ENCODE measurements at places on chromosomes 1 and 21.

- DNase-seq, result no peak
These were observed 11.8 kb downstream of the TNR start for GRCh38 chr1:175731581-175731980.

- DNase-seq, result no peak
These were observed 55.1 kb downstream of the KIF26B start for GRCh38 chr1:245209658-245210435.

GRCh38 chr1:14698314-14698713, 99.8 kb downstream of the KAZN start:
- no peak for DNase-seq

DNA sequence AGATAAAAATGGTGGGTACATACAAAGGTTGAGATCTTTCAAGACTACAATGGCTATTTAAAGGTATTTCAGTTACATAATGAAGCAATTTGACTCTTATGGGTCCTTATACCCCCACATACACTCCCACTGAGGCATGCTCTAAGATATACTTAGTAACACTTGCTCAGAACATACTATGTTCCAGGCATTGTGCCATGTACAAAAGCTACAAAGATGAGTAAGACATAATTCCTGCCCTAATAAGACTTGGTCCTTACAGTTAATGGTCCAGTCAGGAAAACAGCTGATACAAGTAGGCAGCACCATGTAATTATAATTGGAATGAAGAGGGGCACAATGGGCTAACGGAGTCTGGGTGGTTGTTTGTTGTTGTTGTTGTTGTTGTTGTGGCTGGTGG, 166.7 kb upstream of the BEND5 start:
- DNase-seq, result no peak

DNA sequence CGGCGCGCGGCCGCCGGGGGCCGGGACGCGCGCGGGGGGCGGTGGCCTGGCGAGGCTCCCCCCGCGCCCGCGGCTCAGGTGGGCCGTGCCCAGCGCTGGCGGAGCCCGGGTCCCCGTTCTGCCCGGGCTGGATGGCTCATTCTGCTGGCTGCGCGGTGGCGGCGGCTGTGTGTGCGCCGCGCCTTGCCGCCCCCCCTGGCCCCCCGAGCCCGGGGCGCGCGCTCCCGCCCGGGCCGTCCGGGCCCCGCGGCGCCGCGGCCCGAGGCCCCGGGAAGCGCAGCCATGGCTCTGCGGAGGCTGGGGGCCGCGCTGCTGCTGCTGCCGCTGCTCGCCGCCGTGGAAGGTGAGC, at the start of gene EPHB2:
Gene EPHB2, plus strand, starts transcription at position 139 of the 349 bp plus-strand sequence. Its CDS starts 144 bp downstream, at position 283.
- no peak for DNase-seq

DNA sequence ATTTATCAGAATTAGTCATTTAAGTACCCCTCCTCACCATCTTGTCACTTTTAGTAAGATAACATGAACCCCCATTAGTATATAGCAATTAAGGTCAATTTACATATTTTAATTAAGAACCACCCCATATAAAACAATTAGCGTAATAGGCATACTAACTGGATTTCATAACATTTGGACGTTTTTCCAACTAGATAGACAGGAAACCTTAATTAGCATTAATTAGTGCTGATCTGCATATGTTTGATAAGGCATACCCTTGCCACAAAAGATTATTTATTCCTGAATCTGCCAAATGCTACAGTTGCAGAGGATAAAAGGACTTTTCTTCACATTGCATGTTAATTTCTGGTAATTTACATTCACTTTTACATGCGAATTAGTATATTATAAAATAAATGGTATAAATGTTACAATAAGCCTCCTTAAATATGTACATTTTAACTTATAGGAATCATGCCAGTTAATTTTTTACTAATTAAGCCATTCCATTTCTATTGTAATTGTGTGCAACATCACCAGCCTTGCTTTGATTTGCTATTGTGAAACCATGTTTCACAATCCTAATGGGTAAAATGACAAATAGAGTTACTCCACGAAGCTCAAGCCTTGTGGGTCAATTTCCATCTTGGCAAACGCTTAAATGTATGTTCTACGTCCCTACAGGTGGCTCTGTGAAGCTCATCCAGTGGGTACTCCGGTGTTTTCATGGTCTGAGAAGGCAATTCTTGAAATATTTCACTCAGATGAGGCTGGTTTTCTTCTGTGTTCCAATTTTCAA, 469.6 kb downstream of the DPYD start:
- DNase-seq, result no peak

DNA sequence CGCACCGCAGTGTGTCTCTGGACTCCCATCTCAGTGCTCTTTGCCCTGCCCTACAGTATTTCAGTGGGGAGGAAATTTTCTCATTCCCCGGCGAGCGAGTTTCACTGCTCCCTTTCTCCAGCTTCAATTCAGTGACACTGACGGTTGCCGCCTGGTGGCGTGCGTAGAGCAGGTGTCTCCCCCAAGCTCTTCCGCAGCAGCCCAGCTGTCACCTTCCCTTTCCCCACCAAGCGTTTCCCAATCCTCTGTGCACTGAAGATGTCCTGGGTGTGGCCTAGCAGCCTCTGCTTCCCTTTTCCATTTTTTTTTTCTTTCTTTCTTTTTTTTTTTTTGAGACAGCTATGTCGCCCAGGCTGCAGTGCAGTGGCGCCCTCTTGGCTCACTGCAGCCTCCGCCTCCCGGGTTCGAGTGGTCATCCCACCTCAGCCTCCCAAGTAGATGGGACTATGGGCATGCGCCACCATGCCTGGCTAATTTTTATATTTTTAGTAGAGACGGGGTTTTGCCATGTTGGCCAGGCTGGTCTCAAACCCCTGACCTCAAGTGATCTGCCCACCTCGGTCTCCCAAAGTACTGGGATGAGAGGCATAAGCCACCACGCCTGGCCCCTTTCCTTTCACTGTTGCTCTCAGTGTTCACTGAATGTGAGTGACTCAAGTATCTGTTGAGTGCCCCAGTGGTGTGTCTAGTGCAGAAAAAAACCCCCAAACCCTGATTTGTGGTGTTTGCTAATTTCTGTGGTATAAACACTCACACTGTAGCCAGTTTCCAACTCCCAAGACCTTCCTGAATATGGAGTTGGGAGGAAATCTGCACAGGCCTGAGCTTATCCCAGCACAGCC, 30.1 kb downstream of the TNFRSF1B start:
- no peak for DNase-seq

DNA sequence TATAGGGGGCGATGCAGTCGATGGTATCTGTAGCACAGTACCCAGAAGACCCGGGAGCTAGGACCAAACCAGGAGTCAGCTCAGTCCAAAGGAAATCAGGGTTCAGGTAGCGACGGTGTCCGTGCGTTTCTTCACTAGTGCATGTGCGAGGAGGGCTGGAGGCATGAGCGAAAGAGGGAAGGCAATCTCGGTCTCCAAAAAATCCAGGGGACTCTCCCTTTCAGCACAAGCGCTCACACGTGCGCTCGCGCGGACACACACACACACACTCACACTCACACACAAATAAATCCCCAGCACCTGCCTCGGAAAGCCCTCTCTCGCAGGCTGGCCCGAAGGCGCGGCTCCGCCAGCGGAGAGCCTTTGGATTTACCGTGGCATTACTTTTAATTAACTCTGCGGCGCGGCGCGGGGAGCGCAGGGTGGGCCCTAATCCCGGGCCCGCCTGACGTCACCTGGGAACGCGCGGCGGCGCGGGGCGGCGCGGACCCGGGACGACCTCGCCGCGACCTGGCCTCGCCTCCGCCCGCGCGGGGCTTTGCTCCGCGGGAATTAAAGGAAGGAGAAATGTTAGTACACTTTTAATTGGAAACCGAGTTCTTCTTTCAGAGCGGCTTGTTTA, 121.2 kb downstream of the LMX1A start:
- no peak for DNase-seq

GRCh38 chr21:46572850-46573249, 32.0 kb downstream of the S100B start:
- no peak for DNase-seq

GRCh38 chr1:174309490-174309889, 138.3 kb upstream of the GPR52 start:
- no peak for DNase-seq

- peak; percentile 68 for DNase-seq
These were observed 172.0 kb downstream of the CDC7 start for GRCh38 chr1:91672601-91673161.

DNA sequence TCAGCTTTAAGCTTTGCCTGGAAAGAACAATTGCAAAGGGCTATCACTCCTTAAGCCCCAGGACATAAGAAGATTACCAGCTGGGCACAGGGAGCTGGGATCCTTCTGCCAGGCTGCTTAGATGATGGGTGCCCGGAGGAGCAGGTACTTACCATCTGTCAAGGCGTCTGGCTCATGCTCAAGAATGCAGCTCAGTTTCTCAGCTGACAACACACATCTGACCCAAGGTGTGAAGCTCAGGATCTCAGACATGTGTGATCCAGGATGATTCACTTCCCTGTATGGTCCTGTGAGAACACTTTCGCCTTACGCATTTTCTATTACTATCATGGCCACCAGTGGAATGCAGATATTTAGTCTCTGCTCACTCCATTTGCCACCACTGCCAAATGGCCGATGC, 14.7 kb upstream of the DISC1 start:
- DNase-seq, result no peak

GRCh38 chr1:181036107-181036836, 2.5 kb downstream of the MR1 start:
- DNase-seq, result no peak

DNA sequence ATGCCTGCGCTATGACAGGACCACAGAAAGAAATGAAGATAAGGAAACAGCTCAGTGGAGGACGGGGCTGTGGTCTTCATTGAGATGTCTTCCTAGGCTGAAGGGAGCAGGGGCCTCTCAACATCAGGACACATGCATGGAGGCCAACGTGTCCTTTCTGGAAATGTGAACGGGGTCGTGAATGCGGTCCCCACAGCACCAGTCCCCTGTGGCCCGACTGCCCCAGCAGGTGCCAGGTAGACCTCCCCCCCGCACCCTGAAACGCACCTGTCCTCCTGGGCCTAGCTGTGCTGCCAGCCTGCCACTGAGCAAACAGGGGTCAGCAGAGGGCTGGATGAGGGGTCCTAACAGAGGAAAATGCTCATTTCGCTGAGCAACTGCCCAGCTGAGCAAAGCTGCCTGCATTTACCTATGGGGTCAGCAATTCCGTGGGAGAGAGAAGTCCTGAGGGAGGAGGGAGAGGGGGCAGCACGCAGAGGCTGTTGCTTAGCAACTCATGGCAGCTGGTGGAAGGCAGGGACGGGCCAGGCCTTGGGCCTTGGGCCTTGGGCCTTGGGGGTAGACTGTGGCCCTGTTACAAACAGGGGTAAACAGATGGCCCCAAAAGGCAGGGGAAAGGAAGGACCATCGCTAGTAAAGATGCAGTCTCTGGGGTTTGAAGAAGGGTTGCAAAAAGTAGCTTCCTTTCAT, 77.4 kb downstream of the NPHP4 start:
- DNase-seq, result no peak

DNA sequence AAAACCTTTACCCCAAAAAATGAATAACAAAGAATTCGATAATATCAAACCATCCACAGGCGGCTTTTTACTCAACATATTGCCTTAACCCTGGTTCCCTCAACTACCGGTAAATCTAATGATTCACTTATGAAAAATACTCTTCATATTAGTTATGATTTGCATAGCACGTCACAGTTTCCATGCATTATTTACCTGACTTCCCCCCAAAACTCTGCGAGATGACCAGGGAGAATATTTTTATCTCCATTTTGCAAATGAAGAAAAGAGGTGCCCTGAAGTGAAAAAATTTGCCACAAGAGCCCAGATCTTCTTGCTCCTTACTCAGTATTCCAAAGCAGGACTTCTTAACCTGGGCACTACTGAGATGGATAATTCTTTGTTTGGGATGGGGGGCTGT, 2.9 kb downstream of the JAK1 start:
- DNase-seq, result no peak

GRCh38 chr1:230595181-230595580, 47.1 kb upstream of the COG2 start:
- no peak for DNase-seq

GRCh38 chr1:195481293-195481692, 1126.9 kb downstream of the KCNT2 start:
- no peak for DNase-seq

DNA sequence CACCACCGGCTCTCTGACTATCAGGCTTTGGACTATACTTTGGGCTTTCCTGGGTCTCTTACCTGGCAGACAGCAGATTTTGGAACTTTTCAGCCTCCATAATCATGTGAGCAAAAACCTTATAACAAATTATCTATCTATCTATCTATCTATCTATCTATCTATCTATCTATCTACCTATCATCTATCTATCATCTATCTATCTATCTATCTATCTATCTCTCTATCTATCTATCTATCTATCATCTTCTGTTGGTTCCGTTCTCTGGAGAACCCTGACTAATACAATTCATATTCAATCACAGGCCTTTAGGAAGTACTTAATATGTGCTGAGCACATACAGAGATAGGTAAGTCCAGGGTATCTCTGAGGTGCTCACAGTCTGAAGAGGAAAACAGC, 18.7 kb upstream of the SCMH1 start:
- DNase-seq, result no peak

- DNase-seq, result no peak
These were observed 59.6 kb upstream of the ADAMTS5 start for GRCh38 chr21:27026501-27026900.

DNA sequence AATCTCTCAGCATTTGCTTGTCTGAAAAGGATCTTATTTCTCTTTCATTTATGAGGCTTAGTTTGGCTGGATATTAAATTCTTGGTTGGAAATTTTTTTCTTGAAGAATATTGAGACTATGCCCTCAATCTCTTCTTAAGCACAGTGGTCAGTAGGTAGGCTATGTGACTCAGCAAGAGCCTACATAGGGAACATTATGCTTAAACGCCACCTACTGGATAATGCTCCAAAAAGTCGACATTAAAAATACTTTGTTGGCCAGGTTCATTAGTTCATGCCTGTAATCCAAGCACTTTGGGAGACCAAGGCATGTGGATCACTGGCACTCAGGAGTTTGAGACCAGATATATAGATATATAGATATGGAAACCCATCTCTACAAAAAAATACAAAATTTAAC, 678.0 kb upstream of the USP24 start:
- no peak for DNase-seq

DNA sequence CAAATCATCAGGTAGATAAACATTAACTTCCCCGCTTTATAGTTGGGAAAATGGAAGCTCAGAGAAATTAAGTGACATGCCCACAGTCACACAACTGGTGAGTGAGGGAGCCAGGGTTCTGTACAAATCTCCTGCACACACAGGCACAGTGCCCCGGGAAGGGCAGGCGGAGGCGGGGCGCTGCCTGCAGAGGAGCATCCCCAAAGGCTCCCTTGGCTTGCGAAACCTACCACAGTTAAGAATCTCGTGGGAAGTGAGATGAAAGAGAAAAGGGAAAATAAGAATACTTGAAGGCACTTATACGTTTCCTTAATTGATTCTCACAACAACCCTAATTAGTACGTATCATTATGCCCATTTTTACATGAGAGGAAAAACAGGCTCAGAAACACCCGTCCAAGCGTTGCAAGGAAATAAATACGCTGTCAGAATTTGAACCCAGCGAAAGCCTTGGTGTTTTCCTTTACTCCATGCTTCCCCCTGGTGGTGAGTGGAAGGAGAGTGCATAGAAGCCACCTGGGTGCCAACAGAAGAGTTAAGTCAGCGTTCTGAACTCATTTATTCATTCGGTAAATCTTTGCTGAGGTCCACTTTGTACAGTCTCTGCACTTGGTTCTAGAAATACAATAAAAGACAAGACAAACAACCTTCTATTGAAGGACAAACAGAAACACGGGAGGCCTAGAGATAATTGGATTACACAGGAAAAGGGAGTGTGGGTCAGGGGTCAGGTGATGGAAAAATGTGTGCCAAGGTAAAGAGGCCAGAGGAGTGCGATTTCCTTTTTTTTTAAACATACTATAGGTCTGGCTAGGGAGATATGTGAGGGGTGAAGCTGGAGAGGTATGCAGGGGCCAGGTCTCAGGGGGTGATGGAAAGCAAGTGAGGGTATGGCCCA, 28.4 kb downstream of the ACP6 start:
- DNase-seq, result peak; percentile 88
